Activated CD8-positive, alpha-beta memory T cell treated with anti-CD3 and anti-CD28 coated beads for 24 hours (primary cell): ENCODE measurements at places on chromosomes 16 and 17.

DNA sequence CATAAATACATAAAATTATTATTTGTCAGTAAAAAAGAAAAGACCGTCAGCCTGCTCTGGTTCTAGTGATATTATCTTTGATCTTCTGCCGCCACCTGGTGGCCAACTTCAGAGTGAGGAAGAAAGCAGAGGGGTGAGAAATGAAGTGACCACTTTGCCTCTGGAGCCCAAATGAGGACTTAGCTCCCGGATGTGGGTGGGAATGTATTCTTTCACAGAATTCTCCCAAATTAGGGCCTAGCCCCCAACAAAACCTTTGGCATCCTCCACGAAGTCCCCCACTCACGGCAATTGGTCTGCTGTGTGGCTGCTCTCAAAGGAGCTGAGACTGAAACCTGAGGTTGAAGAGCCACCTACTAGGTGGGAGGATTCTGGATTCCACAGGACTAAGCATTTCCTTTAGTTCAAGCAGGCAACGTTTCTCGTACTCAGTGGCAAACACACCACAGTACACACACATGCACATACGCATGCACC lies 4.9 kb upstream of the ZNF267 start:
- DNase-seq = peak; percentile 93

GRCh38 chr17:550041-550398 lies 164.6 kb downstream of the VPS53 start:
- no peak for DNase-seq

- no peak for DNase-seq
Measured at GRCh38 chr16:77548151-77548550, 113.3 kb upstream of the ADAMTS18 start.

DNA sequence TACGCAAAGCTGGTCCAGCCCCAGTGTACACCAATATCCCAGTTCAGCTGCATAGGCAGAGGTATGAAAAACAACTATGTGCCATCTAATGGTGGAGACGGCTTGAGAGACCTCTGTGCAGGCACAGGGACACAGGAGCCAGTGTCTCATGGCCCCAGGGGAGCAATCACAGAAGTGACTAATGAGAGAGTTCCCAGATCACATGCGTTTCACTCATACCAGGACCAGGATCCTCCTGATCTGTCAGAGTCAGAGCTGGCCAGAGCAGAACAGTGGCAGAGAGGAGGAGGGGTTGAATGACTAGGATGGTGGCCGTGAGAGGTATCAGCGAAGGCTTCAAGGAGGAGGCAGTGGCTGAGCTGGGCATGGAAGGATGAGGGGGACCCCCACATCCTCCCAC lies 41.1 kb downstream of the TMEM132E start:
- no peak for DNase-seq

- DNase-seq = peak; percentile 43
Measured at GRCh38 chr17:49351572-49352140, 10.4 kb downstream of the ZNF652 start.

DNA sequence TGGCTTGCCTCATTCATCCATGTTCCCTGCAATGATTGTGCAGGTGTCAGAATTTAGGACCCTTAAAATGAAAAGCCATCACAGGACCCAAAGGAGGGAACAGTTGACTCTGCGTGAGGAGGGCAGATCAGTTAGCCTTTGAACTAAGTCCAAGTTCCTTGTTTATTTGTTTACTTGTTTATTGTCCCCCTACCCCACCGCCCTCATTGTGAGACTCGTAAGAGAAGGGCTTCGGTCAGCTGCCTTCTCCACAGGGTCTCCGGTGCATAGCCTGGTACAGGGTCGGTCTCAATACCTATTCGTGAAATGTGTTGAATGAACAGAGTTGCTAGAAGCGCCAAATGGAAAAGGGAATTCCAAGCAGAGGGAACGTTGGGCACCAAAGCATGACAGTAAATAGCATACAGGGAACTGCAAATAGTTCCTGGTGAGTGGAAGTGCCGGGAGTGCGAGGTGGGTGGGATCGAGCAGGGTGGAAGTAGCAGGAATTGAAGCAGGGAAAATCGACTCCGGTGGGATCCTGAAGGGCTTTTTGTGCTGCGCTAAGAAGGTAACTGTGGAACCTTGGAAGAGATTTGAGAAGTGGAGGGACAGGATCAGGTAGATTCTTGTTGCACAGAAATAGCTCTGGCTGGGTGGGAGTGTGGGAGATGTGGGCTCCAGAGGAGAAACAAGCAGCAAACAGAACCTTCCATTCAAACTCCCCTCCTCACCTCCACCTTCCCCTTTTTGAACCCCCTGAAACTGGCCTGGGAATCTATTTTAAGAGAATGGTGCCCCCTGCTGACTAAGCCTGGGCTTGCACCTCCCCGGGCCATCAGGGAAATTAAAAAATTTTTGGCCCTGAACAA lies 12.7 kb downstream of the SLC35B1 start:
- peak; percentile 92 for DNase-seq

DNA sequence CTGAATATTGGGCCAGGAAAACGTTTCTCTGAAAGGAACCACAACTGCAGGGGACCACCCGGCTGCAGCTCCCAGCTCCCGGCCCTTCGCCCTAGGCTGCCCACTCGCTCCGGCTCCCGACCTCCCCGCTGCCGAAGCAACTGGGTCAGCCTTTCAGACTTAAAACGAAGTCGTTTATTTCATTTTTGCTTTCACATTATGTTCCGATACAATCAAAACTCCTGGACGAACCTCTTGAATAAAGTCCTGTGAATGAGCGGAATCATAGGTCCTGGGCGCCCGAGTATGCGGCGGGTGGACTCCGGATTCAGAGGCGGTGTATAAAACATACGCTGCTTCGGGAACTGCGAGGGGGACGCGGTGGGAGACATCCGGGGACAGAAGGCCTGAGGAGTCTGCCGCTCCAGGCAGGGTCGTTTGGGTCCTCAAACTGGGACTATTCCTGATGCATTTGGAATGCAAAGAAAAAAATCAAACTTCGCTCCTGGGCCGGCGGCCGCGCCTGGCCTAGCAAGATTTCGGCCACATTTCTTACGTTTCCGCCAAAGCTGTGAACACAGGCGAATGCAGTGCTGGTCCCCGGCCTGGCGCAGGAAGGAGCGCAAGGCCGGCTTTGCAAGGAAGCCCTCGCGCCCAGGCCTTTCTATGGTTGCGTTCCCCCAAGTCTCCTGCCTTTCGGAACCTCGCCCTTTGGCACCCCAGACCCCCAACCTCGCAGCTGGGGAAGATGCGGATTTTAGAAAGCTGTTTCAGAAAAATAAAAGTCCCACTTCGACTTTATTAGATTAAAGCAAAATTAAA lies 3.7 kb downstream of the CBLN1 start:
- DNase-seq = no peak

- DNase-seq = no peak
Measured at GRCh38 chr17:11331547-11332513, 90.8 kb downstream of the SHISA6 start.

DNA sequence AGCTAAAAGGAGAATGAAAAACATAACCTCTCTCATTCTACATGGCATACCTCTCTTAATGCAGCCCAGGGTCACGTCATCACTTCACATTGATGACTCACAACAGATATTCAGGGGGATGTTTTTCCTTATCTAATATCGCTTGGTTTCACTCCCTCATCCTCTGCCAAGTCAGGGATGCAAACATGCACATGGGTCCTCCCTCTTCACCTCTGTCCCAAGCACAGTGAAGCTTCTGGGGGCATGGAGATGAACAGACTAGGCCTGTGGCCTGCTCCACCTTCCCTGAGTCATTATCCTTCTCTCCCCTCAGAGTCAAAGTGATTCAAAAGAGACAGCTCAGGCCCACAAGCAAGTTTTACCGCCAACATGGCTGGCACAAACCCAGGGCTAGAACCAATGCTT lies 2.3 kb upstream of the MT2A start:
- DNase-seq = no peak

- no peak for DNase-seq
Measured at GRCh38 chr16:89476379-89476778, 14.0 kb downstream of the ANKRD11 start.

DNA sequence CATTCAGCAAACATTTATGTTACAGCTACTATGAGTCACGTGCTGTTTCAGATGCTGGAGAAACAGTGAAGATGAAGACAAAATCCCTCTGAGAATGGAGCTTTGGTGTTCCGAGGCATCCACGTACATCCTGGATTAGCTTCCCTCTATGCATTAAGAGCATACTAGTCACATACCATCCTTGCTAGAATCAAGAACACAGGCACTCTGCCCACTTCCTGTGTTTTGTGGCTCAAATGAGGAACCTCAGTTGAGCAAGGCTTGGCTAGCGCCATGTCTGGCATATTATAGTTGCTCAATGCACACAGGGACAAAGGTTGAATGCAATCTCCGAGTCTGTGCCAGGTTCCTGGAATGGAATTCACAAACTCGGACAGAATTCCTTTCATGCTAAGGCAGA lies 297.5 kb downstream of the XYLT1 start:
- DNase-seq = no peak

DNA sequence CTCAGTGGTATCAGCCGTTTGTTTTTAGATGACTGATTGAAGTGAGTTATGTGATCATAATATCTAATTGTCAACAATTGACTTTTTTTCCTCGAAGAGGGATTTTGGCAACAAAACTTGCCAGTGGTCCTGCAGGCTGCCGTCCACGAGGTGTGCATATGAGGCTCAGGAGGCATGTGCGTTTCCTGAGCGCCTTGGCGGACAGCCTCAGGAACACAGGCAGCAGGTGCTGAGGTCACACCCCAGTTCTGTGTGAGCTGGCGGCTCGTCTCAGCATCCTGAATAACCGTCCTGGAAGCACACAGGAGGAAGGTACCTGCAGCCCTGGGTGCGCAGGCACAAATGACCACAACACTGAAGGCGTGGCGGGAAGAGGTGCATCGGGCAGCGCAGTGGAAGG lies 11.7 kb downstream of the SPG7 start:
- no peak for DNase-seq

DNA sequence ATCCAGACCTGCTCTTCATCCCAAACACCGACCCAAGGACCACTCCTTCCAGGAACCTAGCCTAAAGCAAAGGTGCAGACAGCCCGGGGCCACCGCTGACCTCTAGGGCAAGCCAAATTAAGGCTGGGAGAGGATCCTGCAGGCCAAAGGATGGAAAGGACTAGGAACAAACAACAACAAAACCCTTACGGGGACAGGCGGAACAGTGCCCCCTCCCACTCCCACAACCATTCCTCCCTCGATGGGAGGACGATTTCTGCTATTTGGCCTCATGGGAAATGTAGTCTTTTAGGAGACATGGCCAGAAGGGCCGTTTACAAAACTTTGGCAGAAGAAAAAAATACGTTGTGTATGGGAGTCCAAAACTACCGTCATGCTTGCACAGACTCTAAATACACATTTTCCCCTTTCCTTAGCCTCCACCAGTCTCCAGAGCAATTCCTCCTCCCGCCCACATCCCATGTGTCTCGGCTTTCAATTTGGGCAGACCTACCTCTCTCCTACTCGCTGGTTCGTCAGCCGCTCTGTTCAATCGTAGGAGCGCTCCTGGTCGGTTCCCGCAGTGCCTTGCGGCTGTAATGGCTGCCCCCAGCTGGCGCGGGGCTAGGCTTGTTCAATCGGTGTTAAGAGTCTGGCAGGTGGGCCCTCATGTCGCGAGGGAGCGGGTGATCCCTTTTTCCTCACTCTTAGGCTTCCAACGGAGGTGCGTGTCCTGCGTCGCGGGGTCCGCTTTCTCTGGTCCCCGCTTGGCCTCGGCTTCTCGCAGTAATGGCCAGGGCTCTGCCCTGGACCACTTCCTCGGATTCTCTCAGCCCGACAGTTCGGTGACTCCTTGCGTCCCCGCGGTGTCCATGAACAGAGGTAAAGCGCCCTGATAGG lies at the start of gene ERAL1:
Gene ERAL1 (plus strand): TSS at position 560 of the 879 bp plus-strand sequence. CDS start 19 bp downstream, at position 579.
- peak; percentile 90 for DNase-seq

GRCh38 chr16:54812229-54812628 lies 118.4 kb upstream of the IRX5 start:
- DNase-seq = no peak

GRCh38 chr16:84138824-84139627 lies 6.0 kb downstream of the HSDL1 start:
- no peak for DNase-seq

- DNase-seq = no peak
Measured at GRCh38 chr17:57253362-57254065, 2.8 kb upstream of the MSI2 start.

DNA sequence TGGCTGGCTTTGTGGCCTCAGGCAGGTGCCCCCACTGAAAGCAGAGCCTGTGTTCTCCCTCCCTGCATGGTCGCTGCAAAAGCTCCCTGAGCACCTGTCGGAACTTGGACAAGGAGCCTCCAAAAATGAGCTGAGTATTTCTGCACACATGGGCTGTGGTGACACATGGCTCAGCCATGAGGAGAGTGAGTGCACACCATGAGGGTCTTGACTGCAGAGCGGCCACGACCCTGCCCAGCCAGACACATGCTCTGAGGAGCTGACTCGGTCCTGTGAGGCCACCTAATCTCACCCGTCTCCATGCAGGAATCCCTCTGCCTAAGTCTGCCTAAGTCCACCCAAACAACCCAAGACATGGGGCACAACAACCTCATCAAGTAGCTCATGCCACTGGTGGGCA lies 128.9 kb downstream of the DYNLRB2 start:
- no peak for DNase-seq

GRCh38 chr17:81298991-81299738 lies 4.1 kb upstream of the SLC38A10 start:
- no peak for DNase-seq

- no peak for DNase-seq
Measured at GRCh38 chr16:59259950-59260319, 525.8 kb upstream of the GOT2 start.

- DNase-seq = peak; percentile 89
Measured at GRCh38 chr17:4789951-4790704, 1.4 kb downstream of the GLTPD2 start.

DNA sequence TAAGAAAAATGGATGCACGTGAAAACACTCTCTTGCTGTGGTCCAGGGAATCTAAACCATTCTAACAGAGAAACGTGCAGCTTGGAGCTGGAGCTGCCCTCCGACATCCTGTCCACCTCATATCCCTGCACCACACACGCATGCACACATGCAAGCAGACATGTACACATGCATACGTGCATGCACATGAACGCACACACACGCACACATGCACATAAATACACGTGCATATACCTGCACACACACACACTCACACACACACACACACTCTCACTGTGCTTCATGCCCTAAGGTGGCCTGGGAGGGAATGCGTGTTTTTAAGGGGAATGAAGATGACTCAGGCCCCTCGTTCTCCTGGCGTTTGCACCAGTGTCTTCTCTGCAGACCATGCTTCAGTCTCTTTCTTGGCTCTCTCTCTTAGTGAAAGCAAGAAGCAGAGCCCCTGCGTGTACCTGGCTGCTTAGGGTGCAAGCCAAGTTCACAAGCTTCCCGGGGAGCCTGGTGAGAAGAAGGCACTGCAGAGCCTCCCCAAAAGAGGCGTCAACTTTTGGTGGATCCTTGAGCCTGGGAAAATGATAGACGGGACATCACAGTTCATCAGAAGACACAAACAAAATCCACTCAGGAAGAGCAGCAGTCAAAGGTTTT lies 72.8 kb downstream of the GOSR1 start:
- no peak for DNase-seq
